ENCODE measurements at places on chromosomes 16 and 17. TPM values are rescaled to one million over a fixed set of nuclear protein-coding genes. Genes with fewer than 3 reads are reported as not detected.

Gene MMP25
- total RNA-seq = 0.90 TPM

Gene C16orf86
- total RNA-seq = not detected

Gene CBLN1
- total RNA-seq = 0.13 TPM

Gene MYH11
- total RNA-seq = 0.09 TPM

Gene DNAH9
- total RNA-seq = not detected

Gene ADAMTS18
- total RNA-seq = not detected

Gene SOST
- not detected for total RNA-seq

Gene CIAPIN1
- total RNA-seq = 76.8 TPM

Gene CRISPLD2
- 4.3 TPM for total RNA-seq

Gene DGKE
- total RNA-seq = 2.8 TPM
